ENCODE measurements at places on chromosomes 13 and 19.

GRCh38 chr19:3573858-3574637, 1.3 kb downstream of the HMG20B start:
- peak; percentile 95 for DNase-seq

- DNase-seq = no peak
These were observed 524.4 kb upstream of the SPRY2 start for GRCh38 chr13:80865329-80865728.

- no peak for DNase-seq
These were observed 658.7 kb downstream of the SLITRK1 start for GRCh38 chr13:83223546-83223945.

DNA sequence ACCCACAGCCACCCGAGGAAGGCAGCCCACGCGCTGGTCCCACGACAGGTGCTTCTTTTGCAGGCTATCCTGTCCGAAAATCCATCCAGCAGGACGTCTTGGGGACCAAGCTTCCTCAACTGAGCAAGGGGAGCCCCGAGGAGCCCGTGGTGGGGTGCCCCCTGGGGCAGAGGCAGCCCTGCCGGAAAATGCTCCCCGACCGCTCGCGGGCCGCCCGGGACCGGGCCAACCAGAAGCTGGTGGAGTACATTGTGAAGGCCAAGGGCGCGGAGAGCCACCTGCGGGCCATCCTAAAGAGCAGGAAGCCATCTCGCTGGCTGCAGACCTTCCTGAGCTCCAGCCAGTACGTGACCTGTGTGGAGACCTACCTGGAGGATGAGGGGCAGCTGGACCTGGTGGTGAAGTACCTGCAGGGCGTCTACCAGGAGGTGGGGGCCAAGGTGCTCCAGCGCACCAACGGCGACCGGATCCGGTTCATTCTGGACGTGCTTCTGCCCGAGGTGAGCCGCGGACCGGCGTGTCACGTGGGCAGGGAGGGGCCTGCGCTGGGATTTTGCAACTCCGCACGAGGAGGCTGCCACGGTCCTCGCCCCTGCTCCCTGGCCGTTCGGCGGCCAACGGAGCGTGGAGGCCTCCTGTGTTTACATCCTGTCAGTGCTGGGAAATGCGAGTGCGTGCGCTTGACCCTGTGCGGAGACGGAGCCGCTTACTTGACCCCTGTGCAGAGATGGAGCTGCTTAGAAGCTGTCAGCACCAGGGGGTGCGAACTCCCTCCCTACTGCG, 12.9 kb upstream of the NDUFS7 start:
- DNase-seq = no peak

DNA sequence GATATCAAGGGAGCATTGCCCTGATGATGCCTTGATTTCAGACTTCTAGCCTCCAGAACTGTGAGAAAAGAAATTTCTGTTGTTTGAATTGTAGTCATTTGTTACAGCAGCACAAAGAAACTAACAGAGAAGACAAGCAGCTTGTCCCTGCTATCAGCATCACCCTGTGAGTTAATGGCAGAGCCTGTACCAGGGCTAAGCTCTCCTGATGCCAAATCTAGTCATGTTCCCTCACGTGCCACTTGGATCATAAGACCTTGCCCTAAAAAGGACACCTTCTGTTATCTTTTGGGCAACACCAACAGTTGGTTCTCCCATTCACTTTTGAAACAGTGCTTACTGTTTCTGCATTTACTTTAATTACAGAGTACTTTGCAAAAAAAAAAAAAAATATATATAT, 14.8 kb downstream of the RCBTB2 start:
- no peak for DNase-seq

DNA sequence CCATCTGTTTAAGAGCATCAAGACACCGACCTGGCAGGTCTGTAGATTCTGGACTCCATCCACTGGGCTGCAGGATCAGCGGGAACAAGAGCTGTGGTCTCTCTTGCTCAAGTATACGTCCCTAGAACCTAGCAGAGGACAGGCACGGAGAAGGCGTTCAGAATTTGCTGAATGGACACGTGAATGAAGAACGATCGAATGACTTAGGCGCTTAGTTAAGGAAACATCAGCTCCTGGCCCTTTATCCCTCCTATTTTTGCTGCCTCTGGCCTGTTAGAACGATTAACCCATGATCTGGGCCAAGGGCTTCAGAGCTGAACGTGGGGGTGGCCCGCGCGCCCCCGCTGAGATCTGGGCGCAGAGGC, 953 bp downstream of the DZIP1 start:
- peak; percentile 25 for DNase-seq

- no peak for DNase-seq
These were observed 995 bp upstream of the MKNK2 start for GRCh38 chr19:2051773-2052704.

- DNase-seq = no peak
These were observed 64.5 kb upstream of the MRI1 start for GRCh38 chr19:13699786-13700185.

- DNase-seq = no peak
These were observed 126.4 kb downstream of the SPRY2 start for GRCh38 chr13:80214521-80214991.

DNA sequence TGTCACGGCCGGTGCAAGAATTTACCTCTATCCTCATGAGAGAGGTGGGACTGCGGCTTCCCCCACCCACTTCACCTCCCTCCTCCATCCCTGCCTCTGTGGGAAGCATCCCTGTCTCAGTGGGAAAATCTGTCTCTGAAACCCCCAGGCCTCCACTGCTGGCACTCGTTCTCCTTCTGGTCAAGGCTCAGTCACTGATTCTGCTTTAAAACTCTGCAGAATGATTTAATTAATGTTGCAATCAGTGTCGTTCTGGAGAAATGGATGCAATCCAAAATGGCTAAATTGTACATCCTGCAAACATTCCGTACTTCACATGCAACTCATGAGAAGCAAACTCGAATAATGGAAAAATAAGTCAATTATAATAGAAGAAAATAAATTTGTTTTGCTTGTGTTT, 5.6 kb downstream of the RASL11A start:
- no peak for DNase-seq

GRCh38 chr13:40208517-40208916, 457.9 kb downstream of the FOXO1 start:
- no peak for DNase-seq

DNA sequence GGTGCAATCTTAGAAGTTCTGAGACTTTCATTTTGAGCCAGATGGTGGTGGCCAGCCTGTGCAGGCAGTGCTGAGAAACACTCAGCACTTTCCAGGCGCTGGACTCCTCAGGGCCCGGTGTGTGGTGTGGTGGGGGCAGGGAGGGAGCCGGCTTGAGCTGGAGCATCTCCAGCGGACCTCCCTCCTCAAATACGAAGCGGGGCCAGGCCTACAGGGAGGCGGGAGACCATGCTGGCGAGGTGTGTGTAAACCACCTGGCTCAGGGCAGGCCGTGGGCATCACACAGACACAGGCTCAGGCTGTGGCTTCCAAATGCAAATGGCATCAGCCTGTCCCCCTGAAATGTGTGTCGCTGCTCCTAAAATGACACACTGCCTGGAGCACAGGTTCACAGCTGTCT, 33.3 kb upstream of the RANBP3 start:
- no peak for DNase-seq

DNA sequence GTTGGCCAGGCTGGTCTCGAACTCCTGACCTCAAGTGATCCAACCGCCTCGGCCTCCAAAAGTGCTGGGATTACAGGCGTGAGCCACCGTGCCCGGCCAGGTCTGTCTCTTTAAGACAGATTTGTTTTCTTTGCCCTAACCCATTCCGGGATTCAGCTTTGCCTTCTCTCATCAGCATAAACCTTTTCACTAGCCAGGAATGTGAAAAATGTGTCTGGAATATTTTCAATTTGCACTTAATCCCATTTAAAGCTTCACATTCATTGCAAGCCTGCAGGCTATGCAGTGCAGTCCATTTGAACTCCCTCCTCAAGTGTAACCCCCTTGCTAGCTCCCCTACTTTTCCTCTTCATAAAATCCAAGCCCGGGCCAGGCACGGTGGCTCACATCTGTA, 880 bp upstream of the TMEM160 start:
- DNase-seq = no peak

DNA sequence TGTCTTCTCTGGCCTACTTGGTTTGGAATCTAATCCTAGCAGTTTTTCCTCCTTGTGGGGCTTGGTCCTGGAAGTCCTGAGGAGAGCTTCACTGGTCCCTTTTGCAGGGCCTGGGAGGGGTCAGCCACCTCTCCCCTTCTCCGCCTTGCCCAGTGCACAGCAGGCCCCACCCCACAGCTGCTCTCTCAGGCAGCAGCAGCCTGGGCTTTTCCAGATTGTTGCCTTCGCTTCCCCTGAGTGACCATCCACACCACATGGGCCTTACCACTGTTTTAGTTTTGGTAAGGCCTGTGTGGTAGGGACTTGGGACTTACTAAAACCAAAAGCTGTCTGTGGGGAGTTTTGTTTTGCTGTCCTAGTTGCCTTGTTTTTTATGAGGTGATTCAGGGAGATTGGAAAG, 11.5 kb downstream of the MPHOSPH8 start:
- DNase-seq = no peak

DNA sequence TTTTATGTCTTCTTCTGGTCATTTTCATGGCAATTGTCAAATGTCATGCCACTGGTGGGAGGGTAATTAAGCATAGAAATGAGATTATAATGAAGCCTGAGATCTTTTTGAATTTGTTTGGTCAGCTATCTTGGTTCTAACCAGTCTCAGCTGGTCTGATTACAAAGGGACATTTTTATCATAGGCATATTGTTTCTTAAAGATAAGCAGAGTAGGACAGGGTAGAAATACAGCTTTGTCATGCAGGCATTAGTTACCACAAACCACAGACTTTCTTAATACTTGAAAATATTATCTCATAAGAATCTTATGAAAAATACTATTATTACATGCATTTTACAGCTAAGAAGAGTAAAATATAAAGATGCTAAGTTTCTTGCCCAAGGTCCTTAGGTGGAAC, 1761.5 kb downstream of the PCDH9 start:
- no peak for DNase-seq

DNA sequence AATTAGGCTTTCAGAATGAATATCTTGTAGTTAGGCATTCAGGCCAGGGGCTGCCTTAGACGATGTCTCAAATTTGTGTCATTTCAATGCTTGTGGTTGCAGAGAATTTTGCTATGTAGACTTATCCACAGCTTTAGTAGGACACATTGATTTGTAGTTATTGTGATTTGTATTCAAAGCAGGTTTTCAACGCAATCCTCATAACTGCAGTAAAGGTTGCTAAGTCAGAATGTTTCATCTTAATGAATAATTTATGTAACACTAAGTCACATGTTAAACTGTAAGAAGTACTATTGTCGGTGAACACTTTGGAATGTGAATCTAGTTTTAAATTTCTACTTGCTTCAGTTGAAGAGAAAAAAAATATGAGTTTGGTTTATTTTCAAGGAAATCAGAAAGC, 1117.2 kb upstream of the SPRY2 start:
- no peak for DNase-seq

GRCh38 chr19:14559916-14560775, 11.7 kb downstream of the NDUFB7 start:
- no peak for DNase-seq

- DNase-seq = no peak
These were observed 1965.6 kb upstream of the PCDH20 start for GRCh38 chr13:63381078-63381859.

DNA sequence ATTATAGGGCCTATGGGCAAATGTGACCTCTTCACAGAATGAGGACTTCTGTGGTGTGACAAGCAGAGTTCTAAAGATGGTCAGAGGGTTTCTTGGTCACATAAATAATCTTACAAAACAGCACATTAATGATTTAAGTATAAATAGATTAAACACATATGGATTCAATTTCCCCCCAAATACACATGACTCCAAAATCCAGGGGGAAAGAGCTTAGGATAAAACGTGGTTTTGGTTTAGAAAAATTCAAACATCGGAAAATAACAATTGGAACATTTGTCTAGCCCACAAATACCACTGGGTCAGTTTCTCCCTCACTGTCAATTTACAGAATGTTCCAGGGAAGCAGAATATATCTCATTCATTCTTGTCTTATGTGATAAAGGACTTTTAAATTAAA, 283.1 kb downstream of the COG6 start:
- no peak for DNase-seq

DNA sequence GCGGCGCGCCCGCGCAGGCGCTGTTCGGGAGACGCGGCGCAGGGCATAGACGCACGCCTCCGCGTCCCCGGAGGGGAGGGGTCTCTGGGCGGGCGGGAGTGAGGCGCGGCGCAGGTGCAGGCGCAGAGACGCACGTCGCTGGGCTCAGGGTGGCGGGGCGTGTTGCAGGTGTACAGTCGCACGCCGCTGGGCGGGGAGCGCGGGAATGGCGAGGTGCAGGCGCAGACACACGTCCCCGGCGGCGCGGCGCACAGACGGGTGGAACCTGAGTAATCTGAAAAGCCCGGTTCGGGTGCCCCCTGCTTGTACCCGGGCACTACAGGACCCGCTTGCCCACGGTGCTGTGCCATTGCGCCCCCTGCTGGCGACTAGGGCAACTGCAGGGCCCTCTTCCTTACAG, 44.7 kb downstream of the PLPP2 start:
- no peak for DNase-seq

DNA sequence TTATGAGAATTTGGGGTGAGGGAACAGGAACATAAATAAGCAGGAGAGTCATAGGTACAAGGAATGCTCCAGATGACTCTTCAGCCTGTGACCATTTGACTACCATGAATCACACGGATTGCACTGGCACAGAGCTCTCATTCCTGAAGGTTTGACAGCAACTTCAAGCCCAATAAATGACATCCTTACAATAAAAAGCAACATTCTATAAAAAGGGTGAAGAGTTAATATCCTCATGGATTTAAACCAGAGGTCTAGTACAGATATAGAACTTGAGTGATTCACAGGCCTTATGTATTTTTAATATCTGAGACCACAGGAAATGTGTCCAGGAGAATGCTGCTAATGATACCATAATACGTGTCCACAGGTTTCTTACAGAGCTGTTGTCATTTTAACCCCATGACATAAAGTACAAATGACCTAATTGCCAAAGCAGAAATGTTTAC, 158.1 kb downstream of the IRS2 start:
- DNase-seq = no peak

DNA sequence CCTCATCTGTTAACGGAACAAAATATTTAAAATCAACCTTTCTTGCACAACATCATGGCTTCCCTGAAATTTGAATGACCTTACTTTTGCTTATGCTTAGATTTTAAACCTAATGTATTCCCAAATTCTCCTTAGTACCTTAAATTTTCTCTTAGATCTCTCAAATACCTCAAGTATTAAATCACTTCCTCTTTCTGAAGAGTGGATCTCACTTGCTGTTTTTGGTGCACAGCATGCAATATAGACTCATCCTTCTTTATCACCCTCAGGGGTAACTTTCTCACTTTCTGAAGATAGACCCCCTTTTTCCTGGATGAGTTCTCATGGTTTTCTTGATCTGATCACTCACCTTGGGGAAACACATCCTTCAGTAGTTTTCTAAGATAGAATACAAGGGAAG, 871.7 kb downstream of the DACH1 start:
- no peak for DNase-seq

DNA sequence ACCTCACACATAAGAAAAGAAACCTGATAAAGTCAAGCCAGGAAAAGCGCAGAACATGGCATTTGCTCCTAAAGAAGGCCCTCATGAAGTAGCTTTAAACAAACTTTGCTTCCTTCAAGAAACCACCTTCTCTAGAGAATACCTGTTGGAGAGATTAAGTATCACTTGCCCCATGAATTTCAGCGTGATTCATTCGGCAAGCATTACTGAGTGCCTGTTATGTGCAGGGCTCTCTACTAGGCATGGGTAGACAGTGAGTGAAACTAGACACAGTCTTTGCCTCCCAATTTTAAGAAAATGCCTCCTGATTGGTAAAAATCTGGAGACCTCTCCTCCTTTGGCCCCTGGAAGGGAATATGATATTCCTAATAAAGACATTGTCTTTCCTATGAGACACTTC, 475.8 kb upstream of the NBEA start:
- no peak for DNase-seq

- no peak for DNase-seq
These were observed 69.4 kb downstream of the PSPC1 start for GRCh38 chr13:19713186-19713965.

Measured in NCI-H345 (cell line).